ENCODE measurements at places on chromosomes 16 and 17. TPM values are rescaled to one million over a fixed set of nuclear protein-coding genes. Genes with fewer than 3 reads are reported as not detected.

SMIM36 gene
- total RNA-seq: not detected

TMC7 gene
- total RNA-seq: 3.7 TPM

SOX8 gene
- 12.4 TPM for total RNA-seq

SECTM1 gene
- 15.9 TPM for total RNA-seq

DVL2 gene
- total RNA-seq: 45.5 TPM

GRCh38 chr17:6534846-6535514 lies 21.4 kb downstream of the PITPNM3 start:
- DNase-seq: no peak

- DNase-seq: peak; percentile 86
These were observed 10.5 kb downstream of the ST3GAL2 start for GRCh38 chr16:70428178-70428998.

DNA sequence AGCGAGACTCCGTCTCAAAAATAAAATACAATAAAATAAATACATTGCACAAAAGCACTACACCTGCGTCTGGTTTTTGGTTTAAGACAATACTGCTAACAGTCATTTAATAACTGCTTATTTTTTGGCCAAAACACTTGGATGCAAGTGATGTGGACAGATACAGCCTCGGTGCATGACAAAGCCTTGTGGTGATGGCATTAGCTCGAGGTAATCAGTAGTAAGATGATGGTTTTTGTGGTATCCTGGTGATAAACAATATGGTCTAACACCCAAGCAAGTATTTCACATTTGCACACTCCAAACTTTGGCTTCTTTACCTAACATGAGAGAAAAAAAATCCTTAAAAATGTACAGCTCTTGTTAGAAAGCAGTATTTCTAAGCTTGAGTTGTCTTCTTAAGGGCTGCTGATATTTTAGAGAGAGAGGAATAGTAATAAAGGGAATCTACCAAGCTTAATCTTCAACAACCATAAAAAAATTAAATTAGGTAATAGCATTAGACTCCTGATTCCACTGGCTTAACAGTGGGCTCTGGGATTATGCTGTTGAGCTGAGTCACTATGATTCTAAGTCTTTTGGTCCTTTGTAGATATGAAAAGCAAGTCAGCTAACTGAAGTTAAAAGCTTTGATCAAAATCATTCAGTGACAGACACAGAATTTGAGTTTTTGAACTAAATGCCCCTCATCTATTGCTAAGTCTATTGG lies 111.1 kb downstream of the VPS53 start:
- DNase-seq: no peak

GRCh38 chr17:43888548-43888947 lies 18.8 kb downstream of the MPP2 start:
- no peak for DNase-seq

GRCh38 chr16:71837150-71837549 lies 8.6 kb upstream of the ATXN1L start:
- DNase-seq: no peak

DNA sequence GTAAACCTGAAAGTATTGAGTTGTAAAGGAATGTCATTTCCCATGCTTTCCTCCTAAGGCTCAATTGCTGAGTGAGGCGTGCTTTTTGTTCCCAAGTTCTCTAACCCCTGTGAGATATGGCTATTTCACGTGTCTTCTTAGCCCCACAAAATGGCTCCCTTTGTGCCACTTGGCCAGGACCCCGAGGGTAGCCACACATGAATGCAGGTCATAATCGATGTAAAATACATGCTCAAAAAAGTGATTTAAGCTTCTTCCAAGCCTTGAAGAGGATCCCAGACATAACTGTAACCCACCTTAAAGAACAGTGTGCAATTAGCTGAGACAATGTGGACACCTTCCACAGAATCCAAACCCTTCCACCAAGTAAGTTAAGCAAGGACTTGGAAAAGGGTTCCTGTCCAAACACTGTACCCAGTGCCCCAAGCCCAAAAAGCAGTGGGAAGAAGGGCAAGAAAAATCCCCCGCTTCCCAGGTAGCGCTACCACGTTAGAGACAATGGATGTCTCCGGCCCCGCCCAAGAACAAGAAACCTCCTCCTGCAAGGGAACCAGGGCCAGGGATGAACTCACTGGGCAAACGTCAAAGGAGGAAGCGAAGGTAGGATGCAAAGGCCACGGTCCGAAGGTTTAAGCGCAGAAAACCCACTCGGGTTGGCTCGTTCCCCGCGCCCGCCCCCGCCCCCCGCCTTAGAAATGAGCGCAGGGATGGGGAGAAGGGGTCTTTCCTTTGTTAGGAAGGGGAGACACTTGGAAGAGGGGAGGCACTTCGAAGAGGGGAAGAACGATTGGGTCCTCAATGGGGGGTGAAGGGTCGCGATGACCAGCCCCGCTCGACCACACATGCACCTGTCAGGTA lies 1.2 kb downstream of the JPT1 start:
- DNase-seq: no peak

- no peak for DNase-seq
These were observed 158.6 kb downstream of the AXIN2 start for GRCh38 chr17:65402513-65403496.
